ENCODE measurements at places on chromosomes 2 and 18.

GRCh38 chr2:218278531-218279360 lies 8.4 kb downstream of the PNKD start:
- H3K27ac ChIP-seq: peak overlapping the region; percentile 28
- no peaks in the 10 kb centered on the region for H3K27me3 ChIP-seq
- no peak for DNase-seq
- no peak overlapping the region for H3K4me3 ChIP-seq

- H3K27me3 ChIP-seq: no peaks in the 10 kb centered on the region
- H3K36me3 ChIP-seq: no peaks in the 10 kb centered on the region
- no peak for DNase-seq
- H3K27ac ChIP-seq: no peak overlapping the region
- no peaks in the 10 kb centered on the region for H3K4me1 ChIP-seq
- H3K4me3 ChIP-seq: no peak overlapping the region
Measured at GRCh38 chr2:14524041-14524802, 108.3 kb upstream of the LRATD1 start.

DNA sequence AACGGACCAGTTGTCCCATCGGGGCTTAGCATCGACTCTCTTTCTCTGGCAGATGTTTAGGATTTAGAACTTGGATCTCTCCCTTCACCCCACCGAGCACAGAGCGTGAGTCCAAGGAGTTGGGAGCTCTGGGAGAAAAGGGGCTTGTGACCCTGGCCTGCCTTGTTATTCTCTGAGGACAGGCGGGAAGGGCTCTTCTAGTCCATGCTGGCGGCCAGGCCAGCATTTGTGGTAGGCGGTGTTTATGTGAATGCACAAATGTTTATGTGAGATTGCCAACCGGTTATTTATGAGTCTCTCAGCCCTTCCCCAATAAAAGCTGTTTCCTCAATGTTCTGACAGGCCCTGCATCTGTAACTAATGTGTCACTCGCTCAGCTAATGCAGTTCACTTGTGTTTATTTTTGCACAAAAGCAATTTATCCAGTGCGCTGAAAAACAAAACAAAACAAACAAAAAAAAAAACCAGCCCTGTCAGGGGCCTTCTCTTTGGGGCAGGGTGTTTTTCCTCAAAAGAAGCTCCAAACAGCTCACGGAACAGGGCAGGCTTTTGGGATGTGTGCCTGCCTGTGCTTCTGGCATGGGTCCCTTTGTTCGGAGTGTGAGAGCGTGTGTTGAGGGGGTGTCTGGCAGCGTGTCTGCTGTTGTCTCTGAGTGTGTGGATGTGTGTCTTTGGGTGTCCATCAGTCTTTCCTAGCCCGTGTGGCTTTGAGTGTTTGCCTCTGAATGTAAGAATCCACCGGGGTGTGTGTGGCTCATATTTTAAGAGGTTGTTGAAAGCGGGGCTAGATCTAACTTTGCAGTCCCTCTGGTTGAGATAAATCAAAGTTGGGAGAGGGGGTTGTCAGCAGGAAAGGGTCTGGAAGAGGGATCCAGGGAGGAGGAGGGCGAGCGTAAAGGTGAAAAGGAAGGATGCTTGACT lies 52.8 kb upstream of the HAAO start:
- H3K4me3 ChIP-seq: no peak overlapping the region
- peaks cover 2% of the 10 kb centered on the region for H3K27me3 ChIP-seq
- DNase-seq: no peak
- no peak overlapping the region for H3K27ac ChIP-seq

DNA sequence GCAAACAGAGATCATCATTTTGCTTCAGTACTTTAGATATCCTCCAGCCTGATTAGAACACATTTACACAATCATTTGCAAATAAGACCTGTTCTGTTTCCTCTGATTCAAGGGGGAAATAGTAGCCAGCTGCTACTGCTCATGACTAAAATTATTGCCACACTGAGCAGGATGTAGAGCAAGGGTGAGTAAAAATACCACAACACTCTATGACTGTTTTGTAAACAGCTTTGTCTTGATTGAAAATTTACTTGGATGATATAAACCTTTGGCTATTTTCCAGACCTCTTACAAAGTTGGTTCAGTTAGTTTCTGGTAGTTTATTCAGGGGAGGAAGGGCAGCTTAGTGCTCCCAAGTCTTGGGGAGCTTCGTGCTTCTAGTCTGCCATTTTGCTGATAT lies 286.4 kb upstream of the CNTNAP5 start:
- H3K36me3 ChIP-seq: no peaks in the 10 kb centered on the region
- no peaks in the 10 kb centered on the region for H3K4me1 ChIP-seq
- no peak overlapping the region for H3K27ac ChIP-seq
- H3K27me3 ChIP-seq: no peaks in the 10 kb centered on the region
- no peak for DNase-seq

- H3K27ac ChIP-seq: peak overlapping the region; percentile 97
- no peak for DNase-seq
- no peaks in the 10 kb centered on the region for H3K27me3 ChIP-seq
- H3K4me3 ChIP-seq: peak overlapping the region; percentile 95
- peaks cover 24% of the 10 kb centered on the region for H3K36me3 ChIP-seq
Measured at GRCh38 chr2:189673661-189674373, 653 bp upstream of the ANKAR start.

GRCh38 chr18:32629292-32629691 lies 143.5 kb downstream of the KLHL14 start:
- no peak overlapping the region for H3K27ac ChIP-seq
- no peak overlapping the region for H3K4me3 ChIP-seq
- no peaks in the 10 kb centered on the region for H3K36me3 ChIP-seq
- DNase-seq: no peak

All from memory B cell (primary cell).